ENCODE measurements at places on chromosomes 5 and 9.

GRCh38 chr9:33165263-33166151, 1.6 kb downstream of the B4GALT1 start:
- no peak for DNase-seq

DNA sequence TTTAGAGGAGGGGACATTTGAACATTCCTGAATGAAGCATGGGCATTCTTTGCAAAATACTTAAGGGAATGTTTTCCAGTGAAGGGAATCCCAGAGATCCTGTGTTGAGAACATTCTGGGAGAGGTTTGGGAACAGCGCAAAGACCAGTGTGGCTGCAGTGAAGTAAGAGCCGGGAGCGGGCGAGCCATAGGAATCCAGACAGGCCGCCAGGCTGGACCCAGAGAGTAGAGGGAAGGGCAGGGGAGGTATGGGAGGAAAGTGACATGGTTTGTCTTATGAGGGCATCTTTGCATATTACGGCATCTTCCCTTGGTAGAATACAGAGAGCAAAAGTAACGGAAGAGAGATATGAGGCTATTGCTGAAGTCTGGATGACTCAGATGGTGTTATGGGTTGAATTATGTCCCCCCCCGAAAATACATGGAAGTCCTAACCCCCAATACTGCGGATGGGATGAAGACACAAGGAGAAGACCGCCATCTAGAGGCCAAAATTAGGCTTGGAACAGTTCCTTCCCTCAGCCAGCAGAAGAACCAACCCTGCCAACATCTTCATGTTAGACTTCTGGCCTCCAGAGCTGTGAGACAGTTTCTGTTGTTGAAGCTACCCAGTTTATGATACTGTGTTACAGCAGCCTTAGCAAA, 268.2 kb downstream of the MAST4 start:
- DNase-seq = no peak

- peak; percentile 42 for DNase-seq
Observed at GRCh38 chr9:136791516-136792276, 552 bp downstream of the TMEM141 start.

- no peak for DNase-seq
Observed at GRCh38 chr5:82044010-82044409, 72.2 kb downstream of the ATG10 start.

GRCh38 chr5:171366645-171367044, 21.0 kb upstream of the NPM1 start:
- no peak for DNase-seq

DNA sequence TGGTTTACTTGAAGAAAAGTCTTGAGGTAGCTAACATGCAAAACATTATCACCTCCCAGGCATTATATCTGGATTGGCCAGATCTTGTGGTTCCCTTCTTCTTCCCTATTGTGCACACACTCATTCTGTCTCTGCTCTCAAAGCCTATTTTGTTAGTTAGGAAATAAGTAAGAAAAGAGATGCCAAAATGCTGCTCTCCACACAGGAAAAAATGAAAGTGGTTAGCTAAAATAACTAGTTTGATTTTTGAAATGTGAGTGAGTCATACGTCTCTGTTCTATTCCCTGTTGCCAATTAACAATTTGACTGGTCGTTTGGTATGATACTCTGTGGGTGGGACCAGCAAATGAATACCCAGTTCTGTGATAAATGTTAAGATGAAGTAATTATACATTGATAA, 28.1 kb downstream of the LMNB1 start:
- DNase-seq = no peak

DNA sequence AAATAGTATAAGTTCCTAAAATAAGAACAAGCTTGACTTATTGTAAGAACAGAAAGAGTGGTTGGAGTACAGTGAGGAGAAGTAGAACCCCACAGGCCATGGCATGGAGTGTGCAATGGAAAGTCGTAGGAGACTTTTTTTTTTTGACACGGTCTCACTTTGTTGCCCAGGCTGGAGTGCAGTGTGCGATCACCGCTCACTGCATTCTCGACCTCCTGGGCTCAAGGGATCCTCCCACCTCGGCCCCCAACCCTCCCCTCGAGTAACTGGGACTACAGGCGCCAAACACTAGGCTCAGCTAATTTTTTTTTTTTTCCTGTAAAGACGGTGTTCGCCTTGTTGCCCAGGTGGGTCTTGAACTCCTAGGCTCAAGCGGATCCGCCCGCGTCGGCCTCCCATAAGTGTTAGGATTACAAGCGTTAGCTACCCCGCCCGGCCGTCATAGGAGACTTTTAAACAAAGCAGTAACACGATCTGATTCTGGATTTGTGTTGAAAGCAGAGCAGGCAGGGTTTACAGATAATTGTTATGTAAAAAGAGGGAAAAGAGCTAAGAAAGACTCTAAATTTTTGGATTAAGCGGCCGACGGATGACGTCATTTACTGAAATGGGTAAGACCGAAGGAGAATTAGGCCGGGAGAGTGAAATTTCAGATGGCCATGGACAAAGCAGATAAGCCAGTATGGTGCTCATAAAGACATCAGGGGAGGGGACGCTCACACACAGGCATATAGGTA, 752 bp downstream of the TSTD2 start:
- peak; percentile 3 for DNase-seq

- DNase-seq = no peak
Observed at GRCh38 chr5:68480335-68480940, 264.9 kb downstream of the PIK3R1 start.

- DNase-seq = no peak
Observed at GRCh38 chr9:22079873-22080341, 70.8 kb upstream of the CDKN2B start.

DNA sequence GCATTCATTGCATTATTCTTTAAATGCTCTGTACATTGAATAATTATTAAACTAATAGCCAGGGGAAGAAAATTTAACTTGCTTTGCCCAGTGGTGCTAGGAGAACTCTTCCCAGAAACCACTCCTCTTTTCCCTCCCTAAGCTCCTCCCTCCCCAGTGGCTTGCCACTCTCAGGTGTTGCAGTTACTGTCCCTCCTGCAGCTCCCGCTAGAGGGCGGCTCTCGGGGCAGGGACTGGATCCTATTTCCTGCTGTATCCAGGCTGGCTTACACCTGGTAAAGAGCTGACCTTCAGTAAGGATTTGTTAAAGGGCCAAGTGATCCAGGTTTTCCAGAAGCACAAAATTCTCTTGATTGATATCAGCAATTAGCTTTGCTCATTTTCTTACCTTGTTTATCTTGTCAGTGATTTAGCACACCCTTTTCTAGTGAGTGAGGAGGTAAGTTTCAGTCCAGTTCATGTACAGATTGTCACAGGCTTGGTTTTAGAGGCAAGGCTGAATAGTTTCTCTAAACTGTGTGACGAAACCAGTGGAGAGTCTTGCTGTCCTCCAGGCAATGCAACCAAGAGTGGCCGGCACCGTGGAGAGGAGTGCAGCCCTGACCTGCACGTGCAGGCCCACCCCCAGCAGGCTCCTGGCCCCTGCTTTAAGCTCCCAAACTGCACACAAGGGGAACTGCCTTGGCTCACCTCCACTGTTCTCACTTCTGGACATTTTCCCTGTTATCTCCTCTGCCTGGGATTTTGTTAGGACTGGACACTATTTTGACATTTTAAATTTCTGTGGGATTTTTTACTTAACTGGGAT, 423.8 kb downstream of the SPOCK1 start:
- no peak for DNase-seq

DNA sequence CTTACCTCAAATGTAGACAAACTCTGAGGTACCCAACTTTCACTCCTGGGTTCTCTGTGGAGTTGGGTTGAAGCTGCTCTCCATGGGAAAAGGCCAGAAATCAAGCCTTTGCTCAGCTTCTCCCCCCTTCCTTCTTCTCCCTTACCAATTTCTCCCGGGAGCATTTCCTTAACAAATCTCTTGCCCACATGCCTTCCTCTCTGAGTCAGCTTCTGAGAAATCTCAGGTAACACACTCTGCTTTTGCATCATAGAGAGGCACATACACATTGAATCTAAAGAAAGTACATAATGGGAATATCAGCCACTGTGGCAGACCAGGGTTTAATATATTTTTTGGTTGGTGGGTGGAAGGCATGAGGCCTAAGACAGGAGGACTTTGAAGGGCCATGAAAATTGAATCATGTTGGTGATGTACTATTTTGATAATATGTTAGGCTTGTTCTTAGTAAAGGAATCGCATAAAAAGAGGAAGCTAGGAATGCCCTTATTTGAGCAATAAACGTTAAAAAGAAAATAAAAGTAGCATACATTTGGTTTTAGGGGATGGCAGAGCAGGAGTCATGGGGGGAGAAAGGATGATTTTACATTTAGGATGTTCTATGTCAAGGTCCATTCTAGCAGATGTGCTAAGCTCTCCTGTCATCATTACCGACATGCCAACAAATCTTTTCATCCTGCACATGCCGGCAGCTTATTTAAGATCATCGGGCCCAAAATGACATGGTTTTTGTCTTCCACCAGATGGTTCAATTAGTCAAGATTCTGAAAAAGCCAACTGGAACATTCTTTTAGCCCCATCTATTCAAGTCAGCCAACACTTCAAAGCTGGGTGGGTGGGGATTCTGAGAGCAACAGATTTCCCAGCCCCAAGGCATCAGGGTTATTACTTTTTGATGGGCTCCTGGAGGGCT, 199.5 kb upstream of the CLINT1 start:
- DNase-seq = no peak

DNA sequence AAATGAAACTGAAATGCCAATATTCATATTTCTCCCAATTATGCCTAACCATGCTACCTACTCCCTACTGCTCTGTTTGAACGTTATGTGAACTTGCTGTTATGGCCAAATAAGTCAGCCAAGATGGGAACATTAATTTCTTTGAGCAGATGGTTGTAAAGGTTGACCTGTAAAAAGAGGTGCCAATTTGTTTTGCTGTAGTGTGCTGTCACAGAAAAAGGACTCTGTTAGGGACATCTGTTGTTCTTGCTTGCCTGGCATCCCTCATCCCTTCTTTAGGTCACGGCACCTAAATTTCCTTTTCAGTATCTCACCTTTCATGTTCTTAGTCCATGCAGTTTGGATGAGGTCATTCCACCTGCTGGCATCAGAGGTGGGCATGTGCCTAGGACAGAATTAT, 35.4 kb downstream of the GDNF start:
- no peak for DNase-seq

GRCh38 chr5:54492178-54492577, 25.4 kb upstream of the SNX18 start:
- DNase-seq = no peak

DNA sequence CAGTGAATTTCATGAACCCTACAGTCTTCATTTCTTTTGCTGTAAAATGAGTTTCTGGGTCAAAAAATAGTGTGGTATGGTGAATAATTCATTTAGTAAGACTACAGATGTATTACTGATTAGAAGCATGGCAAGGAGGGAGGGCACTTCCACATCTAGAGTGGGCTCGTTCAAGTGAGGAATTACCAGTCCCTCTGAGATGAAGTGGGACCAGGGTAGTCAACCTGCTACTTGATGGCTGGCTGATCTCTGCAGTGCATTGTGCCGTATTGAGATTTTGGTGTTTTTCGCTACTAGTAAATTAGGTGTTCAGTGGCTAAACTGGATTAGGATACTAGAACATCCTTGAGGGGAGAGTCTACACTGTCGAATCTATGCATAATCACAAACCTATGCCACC, 10.8 kb downstream of the CDC37L1 start:
- no peak for DNase-seq

Data from activated CD8-positive, alpha-beta memory T cell treated with anti-CD3 and anti-CD28 coated beads for 1 hour (primary cell).